Stimulated activated CD4-positive, alpha-beta T cell treated with anti-CD3 and anti-CD28 coated beads, Interleukin-1b, Interleukin-23, amount 100 ng/mL, for 1 hour (primary cell): ENCODE measurements at places on chromosomes 2 and 18.

GRCh38 chr2:127106457-127106990 is 430 bp downstream of the BIN1 start:
- DNase-seq, result no peak

- DNase-seq, result no peak
Observed at GRCh38 chr18:32576296-32576916, 105.7 kb upstream of the GAREM1 start.

- DNase-seq, result no peak
Observed at GRCh38 chr2:46780411-46780800, 135.2 kb downstream of the MCFD2 start.

- DNase-seq, result no peak
Observed at GRCh38 chr2:201685156-201685555, 13.3 kb downstream of the MPP4 start.

GRCh38 chr2:234950730-234951663 is 820 bp upstream of the SH3BP4 start:
- DNase-seq, result no peak

GRCh38 chr2:28148566-28148965 is 244.1 kb upstream of the FOSL2 start:
- no peak for DNase-seq

GRCh38 chr2:2742726-2743125 is 411.7 kb upstream of the MYT1L start:
- DNase-seq, result no peak
